ENCODE measurements at places on chromosomes 4 and X.

GRCh38 chrX:132877954-132878536, 80.4 kb downstream of the HS6ST2 start:
- DNase-seq = no peak

DNA sequence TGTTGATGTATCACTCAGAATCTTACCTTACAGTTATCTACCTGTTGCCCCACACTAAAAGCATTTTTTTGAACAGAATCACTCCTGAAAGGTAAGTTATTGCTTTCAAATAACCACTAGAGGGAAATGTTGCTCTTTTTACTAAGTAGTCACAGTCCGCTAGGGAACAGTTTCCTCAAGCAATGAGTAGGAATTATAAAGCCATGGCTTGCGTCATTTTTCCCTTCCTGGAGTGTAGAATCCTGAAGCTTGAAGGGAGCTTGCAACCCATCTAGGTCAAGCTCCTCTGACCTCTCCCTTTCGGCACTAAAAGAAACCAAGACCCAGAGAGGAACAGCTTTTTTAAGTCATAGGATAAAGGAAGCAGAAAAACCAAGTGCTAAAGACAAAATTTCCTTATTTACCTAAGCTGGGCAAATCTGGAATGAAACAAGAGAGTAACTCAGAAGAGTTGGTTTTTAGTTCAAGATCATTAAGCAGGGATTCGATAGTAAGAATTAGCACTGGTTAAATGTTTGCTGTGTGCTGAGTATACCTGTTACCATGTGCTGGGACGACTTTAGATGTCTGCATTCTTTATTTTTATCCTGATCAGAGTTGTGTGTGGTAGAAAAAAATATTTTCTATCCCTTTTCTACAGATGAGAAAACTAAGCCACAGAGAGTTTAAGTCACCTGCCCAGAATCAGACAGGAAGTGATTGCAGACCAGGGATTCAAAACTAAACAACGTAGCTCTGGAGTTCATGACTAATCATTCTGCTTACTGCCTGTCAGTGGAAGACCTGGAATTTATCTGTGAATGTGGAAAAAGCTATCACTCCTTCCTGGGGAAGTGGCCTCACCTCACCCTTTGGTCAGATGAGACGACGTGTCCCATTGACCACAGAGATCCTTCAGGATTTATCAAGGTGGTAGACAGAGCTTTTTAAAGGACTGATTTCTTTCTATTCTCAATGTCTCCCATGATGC, 631.5 kb downstream of the RAB28 start:
- DNase-seq = peak; percentile 58

GRCh38 chr4:78057600-78058550, 752 bp downstream of the FRAS1 start:
- peak; percentile 47 for DNase-seq

DNA sequence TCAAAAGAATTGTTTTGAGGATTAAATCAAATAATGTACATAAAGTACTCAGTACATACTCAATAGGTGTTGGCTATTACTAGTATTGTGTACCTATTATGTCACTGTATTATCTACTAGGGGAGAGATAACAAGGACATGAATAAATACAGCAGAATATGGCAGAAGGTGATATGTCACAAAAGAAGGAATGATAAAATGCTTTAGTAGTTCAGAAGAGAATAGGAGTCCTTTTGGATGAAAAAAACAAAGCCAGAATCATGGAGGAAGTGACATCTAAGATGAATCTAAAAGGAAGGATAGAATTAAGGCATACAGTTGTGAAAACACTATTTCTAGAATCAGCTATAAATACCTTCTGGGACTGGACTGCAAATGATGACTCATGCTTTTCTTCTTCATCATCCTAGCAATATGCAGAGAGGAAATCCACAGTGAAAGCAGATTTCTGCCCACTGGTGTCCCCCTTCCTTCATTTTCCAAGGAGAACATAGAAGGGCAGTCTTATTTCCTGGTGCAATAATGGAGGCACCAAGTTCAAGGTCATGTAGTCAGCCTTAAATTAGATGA, 98.7 kb downstream of the GLUD2 start:
- no peak for DNase-seq

- no peak for DNase-seq
Measured at GRCh38 chrX:16903274-16904022, 33.3 kb upstream of the RBBP7 start.

DNA sequence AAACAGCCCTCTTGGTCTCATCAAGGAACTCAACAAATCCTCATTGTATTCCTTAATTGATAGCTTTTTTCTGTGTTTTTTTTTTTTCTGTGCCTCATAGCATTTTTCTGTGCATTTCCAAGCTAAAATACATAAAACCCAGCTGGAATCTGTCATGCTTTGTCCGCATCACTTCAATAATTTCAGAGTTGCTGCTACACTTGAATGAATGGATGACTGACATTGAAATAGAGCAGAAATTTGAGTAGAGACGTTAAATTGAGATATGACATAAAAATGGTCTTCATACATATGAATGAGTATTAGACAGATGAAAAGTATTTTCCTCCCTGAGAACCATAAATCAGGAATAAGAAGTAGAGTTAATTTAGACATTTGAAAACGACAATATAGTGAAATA, 593.2 kb downstream of the TMA16 start:
- DNase-seq = no peak

- DNase-seq = no peak
Measured at GRCh38 chr4:121192480-121192879, 28.4 kb upstream of the TNIP3 start.

DNA sequence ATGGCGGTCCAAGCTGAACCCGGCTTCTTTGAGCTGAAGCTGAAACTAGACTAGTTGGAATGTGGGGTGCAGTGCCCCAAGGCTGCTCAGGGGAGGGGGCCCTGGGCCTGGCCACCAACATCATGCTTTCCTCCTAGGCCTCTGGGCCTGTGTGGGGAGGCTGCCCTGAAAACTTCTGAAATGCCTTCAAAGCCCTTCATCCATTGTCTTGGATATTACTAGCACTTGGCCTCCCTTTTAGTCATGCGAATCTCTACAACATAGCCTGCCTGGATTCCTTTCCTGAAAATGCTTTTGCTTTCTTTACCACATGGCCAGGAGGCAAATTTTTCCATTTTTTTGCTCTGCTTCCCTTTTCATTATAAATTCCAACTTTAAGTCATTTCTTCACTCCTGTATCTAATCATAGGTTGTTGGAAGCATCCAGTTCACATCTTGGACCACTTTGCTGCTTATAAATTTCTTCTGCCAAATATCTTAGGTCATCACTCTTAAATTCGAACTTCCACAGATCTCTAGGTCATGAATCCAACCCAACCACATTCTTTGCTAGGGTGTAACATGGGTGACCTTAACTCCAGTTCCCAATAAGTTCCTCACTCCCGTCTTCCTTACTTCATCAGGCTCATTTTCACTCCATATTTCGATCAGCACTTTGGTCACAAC, 103.4 kb downstream of the DDIT4L start:
- DNase-seq = no peak

GRCh38 chr4:155735496-155735895, 23.3 kb upstream of the GUCY1B1 start:
- DNase-seq = no peak

GRCh38 chrX:37767430-37767829, 12.4 kb upstream of the CYBB start:
- DNase-seq = no peak

DNA sequence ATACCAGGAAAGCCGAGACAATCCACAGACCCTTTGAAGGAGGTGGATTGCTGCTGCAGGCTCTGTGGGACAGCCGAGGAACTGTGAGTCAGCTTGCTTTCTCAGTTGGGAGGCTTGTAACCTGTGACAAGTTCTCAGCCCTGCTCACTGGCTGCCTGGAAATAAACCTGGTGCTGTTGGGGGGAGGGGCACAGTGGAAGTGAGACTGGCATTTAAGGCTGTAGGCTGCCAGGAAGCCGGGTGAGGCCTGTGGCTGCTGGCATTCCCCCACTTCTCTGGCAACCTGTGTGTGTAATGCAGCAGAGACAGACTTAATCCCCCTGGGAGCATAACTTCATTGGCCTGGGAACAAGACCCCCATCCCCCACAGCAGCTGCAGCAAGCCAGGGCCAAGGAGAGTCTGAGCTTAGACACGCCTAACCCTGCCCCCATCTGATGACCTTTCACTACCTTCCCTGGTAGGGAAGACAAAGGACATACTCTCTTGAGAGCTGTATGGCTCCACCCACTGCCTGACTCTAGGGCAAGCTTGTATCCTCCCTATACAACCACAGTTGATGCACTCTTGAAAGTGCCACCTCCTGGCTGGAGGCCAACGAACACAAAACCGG, 64.1 kb downstream of the ALPK1 start:
- DNase-seq = no peak

GRCh38 chr4:101355767-101356702, 8.7 kb upstream of the PPP3CA start:
- DNase-seq = no peak

GRCh38 chr4:25425361-25425760, 48.3 kb downstream of the ANAPC4 start:
- DNase-seq = no peak

- no peak for DNase-seq
Measured at GRCh38 chr4:82833696-82834313, 35.2 kb upstream of the SCD5 start.

GRCh38 chr4:71872221-71872620, 88.3 kb upstream of the GC start:
- no peak for DNase-seq

- DNase-seq = no peak
Measured at GRCh38 chrX:368811-369562, 17.7 kb downstream of the PPP2R3B start.
